ENCODE measurements at places on chromosomes 12 and 14. TPM values are rescaled to one million over a fixed set of nuclear protein-coding genes. Genes with fewer than 3 reads are reported as not detected.

DNA sequence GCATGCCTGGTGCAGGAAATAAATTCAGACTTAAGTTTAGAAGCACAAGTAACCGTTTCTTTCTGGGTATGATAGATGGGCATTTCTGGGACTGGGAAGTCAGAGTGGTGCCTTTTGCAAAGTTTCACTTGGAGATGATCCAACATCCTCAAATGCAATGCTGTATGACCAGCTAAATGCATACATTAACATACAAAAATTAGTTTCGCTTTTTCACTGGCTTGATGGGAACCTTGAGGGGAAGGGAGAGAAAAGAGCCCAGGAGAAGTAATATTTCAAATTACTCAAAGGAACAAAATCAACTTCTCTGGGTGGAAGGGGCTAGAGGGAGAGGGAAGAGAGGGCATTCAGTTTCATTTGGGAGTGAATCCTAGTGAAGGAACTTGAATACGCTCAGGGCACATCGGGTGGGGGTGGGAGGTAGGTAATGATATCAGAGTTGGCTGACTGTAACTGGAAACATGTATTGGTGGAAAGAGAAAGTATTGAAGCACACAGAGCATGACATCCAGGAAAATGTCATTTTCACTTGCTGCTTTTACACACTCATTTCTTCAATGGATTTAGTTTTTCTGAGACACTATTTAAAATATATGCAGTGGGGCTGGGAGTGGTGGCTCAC lies 175.5 kb downstream of the PTPRO start:
- no peaks in the 10 kb centered on the region for H3K4me1 ChIP-seq
- H3K27ac ChIP-seq, result no peak overlapping the region
- DNase-seq, result no peak
- peaks cover 2% of the 10 kb centered on the region for H3K27me3 ChIP-seq
- no peak overlapping the region for H3K4me3 ChIP-seq

GRCh38 chr14:77122526-77123125 lies 19.0 kb downstream of the ZDHHC22 start:
- H3K36me3 ChIP-seq, result peaks cover 3% of the 10 kb centered on the region
- H3K4me1 ChIP-seq, result peaks cover 6% of the 10 kb centered on the region
- H3K4me3 ChIP-seq, result no peak overlapping the region
- H3K27me3 ChIP-seq, result peaks cover 14% of the 10 kb centered on the region
- H3K27ac ChIP-seq, result no peak overlapping the region
- DNase-seq, result no peak

DNA sequence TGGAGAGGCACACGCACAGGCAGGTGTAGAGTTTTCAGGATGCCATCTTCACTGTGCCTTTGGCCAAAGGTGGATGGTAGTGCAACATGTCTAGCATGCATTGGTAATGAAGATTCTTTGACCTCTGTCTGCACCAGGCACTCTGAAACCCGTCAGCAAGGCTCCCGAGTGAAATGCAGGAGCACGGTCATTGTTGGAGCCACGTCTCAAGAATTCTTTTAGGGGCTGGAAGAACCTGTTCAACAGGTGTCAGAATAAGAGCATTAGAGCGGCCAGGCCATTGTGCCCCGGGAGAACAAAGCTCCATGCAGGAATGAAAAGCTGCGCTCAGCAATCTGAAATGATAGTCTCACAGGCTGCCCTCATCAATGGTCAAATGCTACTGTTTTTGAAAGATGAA lies 40.2 kb upstream of the DICER1 start:
- H3K4me1 ChIP-seq, result no peaks in the 10 kb centered on the region
- H3K27ac ChIP-seq, result no peak overlapping the region

DNA sequence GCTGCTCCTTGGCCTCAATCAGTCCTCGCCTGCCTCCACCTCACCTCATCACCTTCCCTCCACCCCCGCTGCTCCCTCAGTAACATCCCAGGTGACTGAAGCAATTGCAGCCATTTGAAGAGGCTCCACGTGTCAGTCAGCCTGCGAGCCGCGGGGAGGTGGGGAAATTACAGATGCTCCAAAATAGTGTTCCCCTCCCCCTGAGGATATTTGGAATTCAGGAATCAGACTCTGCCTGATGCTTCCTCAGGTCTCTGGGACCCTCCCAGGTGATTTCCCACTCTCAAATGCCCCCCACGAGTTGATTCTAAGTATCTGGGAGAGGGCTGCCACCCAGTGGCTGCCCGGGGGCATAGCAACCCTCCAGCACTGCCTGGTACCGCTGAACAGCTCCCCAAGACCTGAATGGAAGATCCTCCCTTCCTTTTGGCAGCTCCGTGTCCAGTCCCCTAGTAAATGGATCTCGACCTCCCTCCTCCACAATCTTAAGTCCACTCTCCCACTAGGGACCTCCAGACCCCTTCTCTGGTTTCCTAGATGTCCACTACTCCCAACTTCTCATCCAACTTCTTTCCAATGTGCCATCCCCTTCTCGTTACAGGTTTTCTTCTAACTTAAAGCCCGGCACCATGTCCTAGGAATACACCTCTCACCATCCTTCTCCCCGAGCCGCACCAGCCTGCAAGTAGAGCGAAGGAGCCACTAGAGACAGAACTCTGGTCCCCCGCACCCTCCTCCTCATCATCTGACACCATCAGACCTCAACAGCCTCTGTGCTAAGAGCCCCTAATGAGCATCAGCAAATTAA lies 1.4 kb upstream of the ASIC1 start:
- peaks cover 5% of the 10 kb centered on the region for H3K4me1 ChIP-seq
- H3K27ac ChIP-seq, result no peak overlapping the region
- H3K36me3 ChIP-seq, result no peaks in the 10 kb centered on the region

DNA sequence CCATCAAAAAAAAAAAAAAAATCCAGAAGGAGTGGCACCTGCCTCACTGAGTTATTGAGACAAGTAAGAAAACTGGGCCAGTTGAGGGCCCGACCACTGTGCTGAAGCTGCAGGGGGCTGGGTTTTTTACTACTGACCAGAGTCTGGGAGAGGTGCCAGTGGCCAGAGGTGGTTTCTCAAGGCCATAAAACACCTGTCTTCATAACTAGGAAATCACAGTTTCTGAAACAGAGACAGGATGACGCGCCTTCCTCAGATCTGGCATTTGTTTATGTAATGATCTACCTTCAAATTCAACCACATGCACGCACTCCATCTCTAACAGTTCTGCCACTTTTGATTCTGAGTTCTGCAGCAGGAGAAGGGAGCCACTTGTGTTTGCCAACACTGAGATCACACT lies 12.7 kb downstream of the TSPAN11 start:
- no peak overlapping the region for H3K4me3 ChIP-seq
- no peaks in the 10 kb centered on the region for H3K36me3 ChIP-seq
- H3K27ac ChIP-seq, result no peak overlapping the region

GRCh38 chr14:23729720-23730387 lies 93.7 kb downstream of the DHRS2 start:
- H3K27me3 ChIP-seq, result no peaks in the 10 kb centered on the region
- no peak overlapping the region for H3K27ac ChIP-seq
- H3K36me3 ChIP-seq, result no peaks in the 10 kb centered on the region
- DNase-seq, result no peak

GRCh38 chr14:31449971-31450610 lies 7.2 kb downstream of the DTD2 start:
- H3K27me3 ChIP-seq, result no peaks in the 10 kb centered on the region
- DNase-seq, result peak; percentile 66
- no peak overlapping the region for H3K4me3 ChIP-seq
- H3K36me3 ChIP-seq, result peaks cover 2% of the 10 kb centered on the region
- H3K4me1 ChIP-seq, result peaks cover 10% of the 10 kb centered on the region

GRCh38 chr12:49662998-49663843 lies 39.9 kb downstream of the PRPF40B start:
- no peaks in the 10 kb centered on the region for H3K27me3 ChIP-seq
- peak overlapping the region; percentile 100 for H3K27ac ChIP-seq
- peaks cover 48% of the 10 kb centered on the region for H3K4me1 ChIP-seq
- peaks cover 10% of the 10 kb centered on the region for H3K36me3 ChIP-seq
- no peak overlapping the region for H3K4me3 ChIP-seq

DNA sequence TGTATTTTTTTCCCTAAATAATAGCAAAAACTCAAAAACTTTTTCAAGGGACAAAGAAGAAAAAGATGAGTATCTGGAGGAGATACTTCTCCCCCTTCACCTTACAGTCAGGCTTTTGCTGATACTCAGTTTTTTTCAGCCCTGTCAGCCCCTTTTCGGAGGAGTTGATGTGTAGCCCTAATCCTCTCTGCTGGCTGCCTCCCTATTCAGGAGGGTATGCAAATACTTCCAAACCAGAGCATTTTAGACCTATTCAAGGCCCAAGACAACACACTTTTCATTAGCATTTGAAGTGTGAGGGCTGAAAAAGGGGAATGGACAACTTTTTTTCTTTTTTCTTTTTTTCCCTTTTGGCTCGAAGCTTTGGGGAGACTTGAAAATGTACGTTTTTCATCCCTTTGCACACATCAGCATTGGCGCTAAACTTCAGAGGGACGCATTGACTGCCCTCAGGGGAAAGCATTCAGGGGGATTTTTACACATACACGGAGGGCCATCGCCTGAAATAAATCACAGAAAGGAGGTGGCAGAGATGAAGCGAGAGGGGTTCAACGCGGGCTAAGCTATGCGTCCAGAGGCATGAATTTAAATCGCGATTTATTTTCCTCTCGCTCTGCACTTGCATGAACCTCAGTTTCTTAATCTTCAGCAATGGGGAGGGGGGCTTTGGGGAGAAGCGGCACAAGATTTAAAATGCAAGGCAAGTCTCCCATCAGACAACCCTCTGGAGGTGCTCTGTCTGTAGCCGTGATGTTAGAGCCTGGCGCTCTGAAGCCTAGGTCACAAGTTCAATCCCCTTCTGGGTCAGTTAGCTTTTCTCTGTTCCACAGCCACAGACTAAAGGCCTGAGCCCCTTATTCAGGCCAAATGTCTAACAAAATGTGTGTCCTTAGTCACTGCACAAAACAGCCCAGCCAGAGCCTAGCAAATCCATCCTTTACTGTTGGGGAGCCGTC lies 86.3 kb downstream of the ASCL1 start:
- no peaks in the 10 kb centered on the region for H3K4me1 ChIP-seq
- no peak overlapping the region for H3K4me3 ChIP-seq
- H3K27ac ChIP-seq, result no peak overlapping the region
- DNase-seq, result no peak
- H3K27me3 ChIP-seq, result no peaks in the 10 kb centered on the region
- no peaks in the 10 kb centered on the region for H3K36me3 ChIP-seq

- H3K27ac ChIP-seq, result no peak overlapping the region
- no peaks in the 10 kb centered on the region for H3K4me1 ChIP-seq
- H3K4me3 ChIP-seq, result no peak overlapping the region
- no peaks in the 10 kb centered on the region for H3K27me3 ChIP-seq
- no peak for DNase-seq
Observed at GRCh38 chr14:51527073-51527472, 124.6 kb upstream of the FRMD6 start.

- DNase-seq, result no peak
- no peaks in the 10 kb centered on the region for H3K27me3 ChIP-seq
- H3K36me3 ChIP-seq, result no peaks in the 10 kb centered on the region
- no peak overlapping the region for H3K27ac ChIP-seq
- no peak overlapping the region for H3K4me3 ChIP-seq
- H3K4me1 ChIP-seq, result no peaks in the 10 kb centered on the region
Observed at GRCh38 chr12:128734371-128734770, 89.4 kb downstream of the SLC15A4 start.

- H3K36me3 ChIP-seq, result no peaks in the 10 kb centered on the region
- H3K4me1 ChIP-seq, result no peaks in the 10 kb centered on the region
- H3K27ac ChIP-seq, result no peak overlapping the region
- DNase-seq, result no peak
Observed at GRCh38 chr14:99257122-99257672, 14.8 kb downstream of the BCL11B start.

DNA sequence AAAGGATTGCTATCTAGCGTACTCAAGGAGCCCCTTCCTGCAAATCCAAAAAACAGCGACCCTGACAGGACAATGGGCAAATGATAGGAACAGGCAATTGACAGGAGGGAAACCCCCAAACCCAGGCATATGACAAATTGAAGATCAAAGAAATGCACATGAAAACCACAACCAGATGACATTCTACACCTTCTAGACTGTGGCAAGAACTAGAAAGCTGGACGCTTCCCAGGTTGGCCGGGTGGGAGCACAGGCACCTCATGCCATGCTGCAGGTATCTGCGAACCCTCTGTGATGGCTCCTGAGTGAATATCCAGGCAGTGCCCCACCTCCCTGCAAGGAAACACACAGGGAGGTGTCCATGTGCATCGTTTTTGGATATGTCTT lies 37.1 kb downstream of the CMKLR1 start:
- DNase-seq, result no peak
- H3K4me3 ChIP-seq, result no peak overlapping the region
- no peak overlapping the region for H3K27ac ChIP-seq
- no peaks in the 10 kb centered on the region for H3K27me3 ChIP-seq
- H3K4me1 ChIP-seq, result peaks cover 50% of the 10 kb centered on the region
- no peaks in the 10 kb centered on the region for H3K36me3 ChIP-seq

DNA sequence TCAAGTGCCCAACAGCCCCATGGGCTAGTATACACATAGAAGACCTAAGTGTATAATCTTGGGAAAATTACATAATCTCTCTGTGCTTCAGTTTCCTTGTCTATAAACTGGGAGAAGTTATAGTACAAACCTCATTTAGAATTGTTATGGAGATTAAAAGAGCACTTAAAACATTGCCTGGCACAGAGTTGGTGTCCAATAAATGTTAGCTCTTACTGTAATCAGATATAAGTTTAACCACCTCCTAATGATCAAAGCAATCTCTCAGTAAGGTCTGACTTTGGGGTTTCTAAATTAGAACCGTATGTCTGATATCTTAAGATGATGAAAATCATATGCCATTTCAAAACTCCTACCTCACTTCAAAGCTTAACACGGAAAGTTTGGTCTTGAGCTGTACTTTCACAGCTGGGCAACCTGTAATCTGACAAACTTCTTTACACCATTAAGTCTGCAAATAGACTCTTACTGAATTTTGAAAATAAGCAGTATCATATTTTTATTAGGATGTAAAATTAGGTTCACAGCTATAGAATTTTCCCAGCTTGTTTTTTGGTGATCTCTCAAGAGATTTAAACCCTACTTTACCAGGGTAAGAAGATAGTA lies 58.6 kb upstream of the MYBPC1 start:
- no peaks in the 10 kb centered on the region for H3K4me1 ChIP-seq
- no peak for DNase-seq
- no peaks in the 10 kb centered on the region for H3K36me3 ChIP-seq
- no peak overlapping the region for H3K4me3 ChIP-seq

GRCh38 chr14:53016491-53016890 lies 65.6 kb upstream of the FERMT2 start:
- no peaks in the 10 kb centered on the region for H3K36me3 ChIP-seq
- H3K27ac ChIP-seq, result no peak overlapping the region
- DNase-seq, result no peak
- H3K27me3 ChIP-seq, result no peaks in the 10 kb centered on the region

GRCh38 chr14:71320734-71321573 lies 413.7 kb downstream of the PCNX1 start:
- H3K27me3 ChIP-seq, result no peaks in the 10 kb centered on the region
- peaks cover 11% of the 10 kb centered on the region for H3K4me1 ChIP-seq
- DNase-seq, result peak; percentile 65
- H3K4me3 ChIP-seq, result peak overlapping the region; percentile 78

The ATXN7L3B gene
- total RNA-seq, result 25.0 TPM

The KTN1 gene
- 135 TPM for total RNA-seq

The LLPH gene
- 35.6 TPM for total RNA-seq

The CCDC38 gene
- total RNA-seq, result not detected

The RAD52 gene
- 10.2 TPM for total RNA-seq

The KRT2 gene
- total RNA-seq, result not detected

The ANKS1B gene
- total RNA-seq, result 0.38 TPM

All from endothelial cell of umbilical vein (primary cell).